Activated T-helper 2 cell treated with anti-CD3 and anti-CD28 coated beads, Interferon-gamma antibody, Interleukin-2, Interleukin-4, amounts not matched to agents 10 μg/mL and 5 μg/mL and 100 μg/mL, durations not matched to agents 14 hours and 24 hours and 36 hours (primary cell): ENCODE measurements at places on chromosomes 6 and 20.

GRCh38 chr6:165052561-165053480 lies 256.6 kb downstream of the C6orf118 start:
- DNase-seq: no peak

GRCh38 chr20:8127553-8128255 lies 4.4 kb upstream of the PLCB1 start:
- no peak for DNase-seq

GRCh38 chr6:109010705-109011102 lies 83.9 kb downstream of the SESN1 start:
- no peak for DNase-seq

DNA sequence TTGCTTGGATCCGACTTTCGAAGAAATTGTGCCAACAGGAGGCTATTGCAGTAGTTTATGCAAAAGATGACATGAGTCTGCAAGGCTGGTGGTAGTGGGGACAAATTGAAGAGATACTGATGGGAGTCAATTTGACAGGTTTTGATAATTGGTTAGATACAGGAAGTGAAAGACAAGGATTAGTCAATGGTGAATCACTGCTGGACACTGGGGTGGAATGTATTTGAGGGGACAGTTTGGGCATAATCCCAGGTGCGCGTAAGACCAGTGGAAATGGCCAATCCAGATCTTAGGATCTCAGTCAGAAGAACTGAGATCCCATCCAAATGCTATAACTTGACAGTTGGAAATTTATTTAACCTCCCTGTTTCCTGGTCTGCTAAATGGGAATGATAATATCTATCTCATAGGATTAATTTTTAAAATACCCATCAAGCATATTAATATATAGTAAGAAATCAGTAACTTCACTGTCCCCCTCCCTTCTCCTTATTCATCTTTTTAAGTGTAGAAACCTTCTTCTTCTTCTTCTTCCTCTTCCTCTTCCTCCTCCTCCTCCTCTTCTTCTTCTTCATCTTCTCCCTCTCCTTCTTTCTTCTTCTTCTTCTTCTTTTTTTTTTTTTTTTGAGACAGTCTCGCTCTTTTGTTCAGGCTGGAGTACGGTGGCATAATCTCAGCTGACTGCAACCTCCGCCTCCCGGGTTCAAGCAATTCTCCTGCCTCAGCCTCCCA lies 30.9 kb upstream of the ERVFRD-1 start:
- DNase-seq: no peak

DNA sequence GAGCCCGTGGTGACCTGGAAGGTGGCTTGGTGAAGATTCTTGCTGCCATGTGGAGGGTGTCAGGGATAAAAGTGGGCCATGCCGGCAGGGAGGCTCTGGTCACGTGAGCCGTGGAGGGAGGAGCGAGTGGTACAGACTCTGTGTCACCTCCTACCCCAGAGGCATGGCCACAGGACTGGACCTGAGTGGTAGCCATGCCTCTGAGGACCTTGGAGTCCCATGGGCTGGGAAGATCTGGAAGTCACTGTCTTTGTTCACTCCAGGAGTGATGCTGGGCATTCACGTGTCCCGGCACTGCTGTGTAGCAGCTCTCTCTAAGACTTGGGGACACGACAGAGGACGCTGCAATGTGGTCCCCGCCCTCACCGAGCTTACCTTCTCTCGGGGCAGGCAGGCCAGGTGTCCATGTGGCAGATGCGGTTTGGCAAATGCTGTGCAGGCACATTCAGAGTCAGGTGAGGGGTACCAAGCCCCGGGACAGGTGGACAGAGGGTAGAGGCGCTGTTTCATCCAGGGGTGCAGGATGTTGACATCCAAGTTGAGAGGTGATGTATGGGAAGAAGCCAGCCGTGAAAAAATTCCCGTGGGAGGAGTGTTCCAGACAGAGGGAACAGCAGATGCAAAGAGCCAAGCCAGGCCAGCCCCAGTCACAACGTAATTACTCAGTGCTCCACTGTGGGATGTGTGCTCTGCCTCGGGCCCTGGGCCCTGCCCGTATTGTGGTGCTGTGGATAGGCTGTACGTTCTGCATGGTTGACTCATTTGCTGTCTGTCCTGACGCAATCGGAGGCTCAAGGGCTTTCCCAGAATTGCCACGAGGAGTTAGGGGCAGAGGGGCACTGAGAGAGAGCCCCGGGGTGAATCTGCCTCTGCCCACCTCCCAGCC lies 307.8 kb downstream of the TAF4 start:
- DNase-seq: no peak

- no peak for DNase-seq
These were observed 1.7 kb upstream of the POU5F1 start for GRCh38 chr6:31171931-31172905.

DNA sequence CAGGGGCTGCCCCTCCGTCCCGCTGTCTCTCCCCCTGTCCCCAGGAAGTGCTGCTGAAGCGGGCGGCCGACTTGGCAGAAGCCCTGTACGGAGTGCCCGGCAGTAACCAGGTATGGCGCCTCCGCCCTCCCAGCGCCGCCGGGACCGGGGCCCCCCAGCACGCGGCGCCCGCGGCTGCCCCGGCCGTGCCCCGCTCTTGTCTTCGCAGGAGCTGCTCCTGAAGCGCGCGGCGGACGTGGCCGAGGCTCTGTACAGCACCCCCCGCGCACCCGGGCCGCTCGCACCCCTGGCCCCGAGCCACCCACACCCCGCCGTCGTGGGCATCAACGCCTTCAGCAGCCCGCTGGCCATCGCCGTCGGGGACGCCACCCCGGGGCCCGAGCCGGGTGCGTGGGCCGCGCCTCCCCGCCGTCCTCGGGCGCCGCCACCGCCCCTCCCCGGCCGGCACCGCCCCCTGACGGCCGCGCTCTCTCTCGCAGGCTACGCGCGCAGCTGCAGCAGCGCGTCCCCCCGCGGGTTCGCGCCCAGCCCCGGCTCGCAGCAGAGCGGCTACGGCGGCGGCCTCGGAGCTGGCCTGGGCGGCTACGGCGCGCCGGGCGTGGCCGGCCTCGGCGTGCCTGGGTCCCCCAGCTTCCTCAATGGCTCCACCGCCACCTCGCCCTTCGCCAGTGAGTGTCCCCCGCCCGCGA lies 48.4 kb downstream of the CPXM1 start:
- DNase-seq: peak; percentile 37

DNA sequence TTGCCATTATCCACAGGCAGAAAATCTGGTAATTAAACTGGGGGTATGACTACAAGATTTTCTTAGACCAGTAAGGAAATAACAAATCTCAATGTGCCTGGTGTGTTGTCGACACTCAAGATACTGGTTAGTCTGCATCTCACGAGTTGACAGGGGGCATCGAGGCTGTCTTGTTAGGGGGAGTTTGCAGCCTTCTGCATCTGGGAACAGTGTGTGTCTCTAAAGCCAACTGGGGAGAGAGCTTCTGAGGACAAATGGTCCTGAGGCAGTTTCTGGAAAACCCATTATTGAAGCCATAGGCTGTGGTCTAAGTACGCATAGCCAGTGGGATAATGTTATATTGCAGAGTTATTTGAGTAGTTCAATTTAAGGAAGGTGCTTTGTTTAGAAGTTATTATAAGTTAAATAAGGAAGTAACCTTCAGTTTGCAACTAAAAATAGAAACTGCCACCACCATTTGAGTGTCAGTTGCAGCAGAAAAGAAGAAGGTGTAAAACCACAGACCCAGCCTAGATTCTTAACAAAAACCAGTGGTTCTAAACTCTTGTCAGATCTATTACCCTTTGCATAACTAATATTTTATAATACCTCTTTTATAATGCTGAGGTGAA lies 15.4 kb upstream of the MAPK13 start:
- DNase-seq: no peak

GRCh38 chr6:145783796-145784195 lies 30.8 kb downstream of the FBXO30 start:
- no peak for DNase-seq

DNA sequence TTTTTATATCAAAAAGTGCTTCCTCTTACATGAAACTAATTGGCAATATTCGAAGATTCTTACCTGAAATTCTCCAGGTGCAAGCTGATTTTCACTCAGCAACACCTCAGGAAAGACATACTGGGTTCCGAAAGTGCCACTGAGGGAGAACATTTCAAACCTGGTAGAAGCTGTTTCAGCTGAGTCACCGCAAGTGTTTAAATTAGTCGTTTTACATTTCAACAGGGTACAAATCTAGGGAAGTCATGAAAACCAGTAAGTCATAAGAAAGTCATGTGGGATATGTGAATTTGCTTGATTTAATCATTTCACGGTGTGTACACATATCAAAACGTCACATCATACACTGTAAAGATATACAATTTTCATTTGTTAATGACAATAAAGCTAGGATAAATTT lies 25.3 kb upstream of the TAAR1 start:
- DNase-seq: no peak

DNA sequence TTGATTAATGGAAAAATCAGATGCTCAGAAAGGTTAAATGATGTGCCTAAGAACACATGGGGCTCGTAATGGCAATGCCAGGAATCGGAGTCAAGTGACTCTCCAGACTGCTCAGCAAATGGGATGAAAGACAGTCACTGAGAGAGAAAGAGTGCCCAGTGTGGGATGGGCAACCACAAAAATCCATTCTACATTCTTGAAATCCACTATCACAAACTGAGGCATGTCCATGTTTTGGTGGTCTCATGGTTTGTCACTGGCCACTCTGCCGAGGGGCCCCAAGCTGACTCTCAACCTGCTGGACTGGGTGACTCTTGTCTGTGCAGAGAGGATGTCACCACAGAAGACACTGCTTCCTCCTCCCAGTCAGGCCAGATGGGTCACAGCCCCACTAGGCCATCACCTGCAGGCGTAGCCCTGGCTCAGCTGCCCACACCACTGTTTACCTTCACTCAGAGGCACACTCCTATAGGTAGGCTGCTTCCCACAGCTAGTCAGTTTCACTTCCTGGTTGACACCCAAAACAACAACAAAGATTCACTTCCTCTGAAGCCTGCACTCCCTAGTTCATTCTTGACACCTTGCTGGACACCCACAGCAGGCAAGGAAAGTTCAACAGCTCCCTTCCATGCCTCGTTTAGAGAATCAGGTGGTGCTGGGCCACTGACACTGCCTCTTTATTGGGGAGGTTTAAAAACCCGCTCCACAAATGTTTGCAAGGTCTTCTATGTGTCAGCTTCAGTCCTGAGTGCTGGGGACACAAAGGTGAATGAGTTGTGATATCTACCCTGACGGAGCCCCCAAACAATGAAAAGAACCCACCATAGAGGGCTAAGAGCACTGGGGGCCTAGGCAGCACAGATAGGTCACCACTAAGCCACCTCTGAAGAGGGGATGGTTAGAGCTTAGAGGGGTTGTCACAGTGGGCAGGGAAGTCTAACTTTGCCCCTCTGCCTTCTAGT lies 21.7 kb downstream of the MAP1LC3A start:
- no peak for DNase-seq

GRCh38 chr6:131038597-131039344 lies 24.3 kb downstream of the EPB41L2 start:
- DNase-seq: no peak

DNA sequence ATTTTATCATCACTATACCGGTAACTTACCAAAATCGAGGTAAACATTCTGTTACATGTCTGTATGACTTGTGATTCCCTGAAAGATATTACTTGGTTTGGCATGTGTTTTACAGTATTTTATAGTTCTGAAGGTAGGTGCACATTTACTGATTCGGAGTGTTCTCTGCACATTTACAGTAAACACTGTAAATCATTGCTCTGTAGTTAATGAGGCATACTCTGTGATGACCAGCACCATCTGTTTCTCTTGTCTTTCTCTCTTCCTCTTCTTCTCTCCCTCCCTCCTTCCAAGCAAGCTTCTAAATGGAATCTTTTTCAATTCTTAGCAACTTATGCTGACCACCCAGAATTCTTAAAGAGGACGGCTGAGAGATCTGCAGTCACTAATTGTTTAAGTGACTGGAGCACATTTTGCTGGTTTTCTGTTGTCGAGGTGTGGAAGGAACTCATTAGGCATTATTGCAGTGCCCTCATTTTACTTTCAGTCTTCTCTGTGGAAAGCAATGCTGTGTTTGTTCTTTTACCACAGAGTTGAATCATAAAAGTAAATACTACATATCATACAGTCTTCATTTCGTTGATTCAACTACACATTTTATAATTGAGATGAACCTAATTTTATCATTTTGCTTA lies 126.5 kb downstream of the UTRN start:
- no peak for DNase-seq

- peak; percentile 8 for DNase-seq
These were observed 603.2 kb downstream of the RNF144B start for GRCh38 chr6:18990059-18990978.

GRCh38 chr6:156191895-156192294 lies 585.3 kb upstream of the ARID1B start:
- DNase-seq: no peak

GRCh38 chr6:36109092-36109491 lies 21.2 kb upstream of the MAPK13 start:
- DNase-seq: no peak

- DNase-seq: no peak
These were observed 250.5 kb downstream of the UTRN start for GRCh38 chr6:144535630-144536029.

- DNase-seq: no peak
These were observed 995 bp downstream of the RSPO4 start for GRCh38 chr20:1001116-1001515.

- DNase-seq: no peak
These were observed 16.5 kb downstream of the HEY2 start for GRCh38 chr6:125765944-125766343.

- no peak for DNase-seq
These were observed 245.2 kb downstream of the PKHD1 start for GRCh38 chr6:51842061-51842803.

- DNase-seq: no peak
These were observed 346.4 kb downstream of the CDC5L start for GRCh38 chr6:44733868-44734267.

GRCh38 chr20:10659651-10660601 lies 13.9 kb downstream of the JAG1 start:
- DNase-seq: no peak

DNA sequence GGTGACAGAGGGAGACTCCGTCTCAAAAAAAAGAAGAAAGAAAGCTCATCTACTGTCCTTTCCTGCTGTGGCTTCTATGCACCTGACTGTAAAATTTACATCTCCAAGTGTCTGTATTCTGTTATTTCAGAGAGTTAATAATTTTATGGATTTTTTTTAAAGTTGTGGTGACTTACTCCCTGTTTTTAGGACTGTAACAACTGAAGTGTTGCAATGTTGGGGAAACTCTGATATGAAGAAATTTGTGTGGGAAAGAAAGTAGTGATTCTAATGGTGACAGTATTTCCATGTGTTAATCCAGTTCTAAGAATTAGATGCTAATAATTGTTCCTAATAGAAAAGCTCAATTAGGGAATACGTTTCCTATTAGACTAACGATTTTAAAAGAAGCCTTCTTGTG lies 27.4 kb downstream of the STX11 start:
- no peak for DNase-seq

DNA sequence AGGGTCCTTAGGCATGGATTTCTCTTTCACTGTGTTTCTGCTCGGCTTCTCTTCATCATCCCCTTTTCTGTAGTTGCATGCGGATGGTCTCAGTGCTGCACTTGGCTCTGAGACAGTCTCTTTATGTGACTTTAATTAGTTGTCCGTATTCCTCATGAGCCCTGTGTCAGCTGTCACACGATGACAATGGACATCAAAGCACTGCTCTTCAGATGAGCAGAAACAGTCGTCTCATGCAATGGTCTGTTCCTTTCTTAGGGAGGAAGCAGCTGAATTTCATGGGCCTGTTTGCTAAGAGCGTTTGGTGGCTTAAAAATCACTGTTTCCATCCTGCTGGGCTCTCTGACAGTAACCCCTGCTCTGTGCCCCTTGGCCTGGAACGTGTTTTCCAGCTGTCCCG lies 64.9 kb downstream of the SYTL3 start:
- DNase-seq: no peak

GRCh38 chr6:128827675-128828464 lies 55.1 kb upstream of the LAMA2 start:
- no peak for DNase-seq
